T-helper 17 cell (primary cell): ENCODE measurements at places on chromosomes 6 and 20.

- no peak for DNase-seq
Observed at GRCh38 chr6:140957386-140957785, 1175.3 kb upstream of the GJE1 start.

DNA sequence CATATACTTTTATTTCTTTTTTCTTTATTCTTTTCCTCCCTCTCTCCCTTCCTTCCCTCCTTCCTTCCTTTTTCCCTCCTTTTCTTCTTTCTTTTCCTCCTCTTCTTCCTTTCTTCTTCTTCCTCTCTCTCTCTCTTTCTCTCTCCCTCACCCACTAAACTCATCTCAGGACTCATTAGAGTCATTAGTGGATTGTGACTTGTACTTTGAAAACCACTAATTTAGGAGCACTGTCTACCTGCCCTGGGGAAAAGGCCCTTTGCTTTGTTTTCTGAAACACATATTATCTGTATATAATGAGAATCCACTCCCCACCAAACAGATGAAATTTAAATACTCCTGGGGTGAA lies 68.7 kb upstream of the CEP85L start:
- no peak for DNase-seq

DNA sequence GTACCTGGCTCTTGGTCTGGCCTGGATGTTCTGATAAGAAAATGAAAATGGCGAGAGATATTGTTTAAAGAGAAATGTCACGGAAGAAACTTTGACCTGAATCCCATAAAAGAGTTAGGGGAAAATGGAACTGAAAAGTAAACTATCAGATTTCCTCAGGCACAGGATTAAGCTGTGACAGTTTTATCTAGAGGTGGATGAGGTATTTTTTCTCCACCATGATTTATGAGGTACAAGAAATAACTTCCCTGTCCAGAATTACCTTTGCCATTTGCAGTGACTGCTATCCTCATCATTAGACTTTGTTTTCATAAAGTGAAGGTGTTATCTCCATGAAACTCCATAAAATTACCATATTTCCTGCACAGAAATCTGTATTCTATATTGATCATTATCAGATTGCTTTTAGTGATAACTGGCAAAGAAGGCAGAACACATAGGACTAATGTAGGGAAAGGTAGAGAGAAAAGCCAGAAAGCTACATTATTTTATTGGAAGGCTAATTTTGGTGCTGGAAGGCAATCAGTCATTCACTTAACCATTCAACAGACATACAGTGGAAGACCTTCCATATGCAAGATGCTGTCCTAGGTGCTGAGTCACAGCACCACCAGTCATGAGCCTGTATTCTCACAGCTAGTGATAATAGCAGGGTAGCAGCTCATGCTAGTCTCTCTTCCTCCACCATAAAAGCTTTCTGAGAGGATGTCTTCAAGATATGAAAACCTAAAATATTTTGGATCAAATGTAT lies 427.3 kb upstream of the CITED2 start:
- no peak for DNase-seq

DNA sequence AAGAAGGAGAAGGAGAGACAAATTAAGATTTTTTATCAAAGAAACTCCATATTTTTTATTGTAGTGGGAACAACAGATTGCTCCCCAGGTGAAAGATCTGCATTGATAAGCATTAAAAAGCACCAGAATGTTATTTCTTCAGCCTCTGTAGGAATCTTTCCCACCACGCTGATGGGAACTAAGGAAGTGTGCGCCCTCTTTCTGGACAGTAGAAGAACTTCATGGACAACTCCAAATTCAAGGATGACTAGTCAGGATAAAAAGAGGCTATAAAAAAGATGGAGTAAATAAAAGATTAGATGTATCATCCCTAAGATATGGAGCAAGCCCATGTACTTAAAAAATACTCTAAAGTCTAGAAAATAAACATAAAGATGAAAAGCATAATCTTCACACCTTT lies 45.8 kb upstream of the PAK5 start:
- DNase-seq = no peak

DNA sequence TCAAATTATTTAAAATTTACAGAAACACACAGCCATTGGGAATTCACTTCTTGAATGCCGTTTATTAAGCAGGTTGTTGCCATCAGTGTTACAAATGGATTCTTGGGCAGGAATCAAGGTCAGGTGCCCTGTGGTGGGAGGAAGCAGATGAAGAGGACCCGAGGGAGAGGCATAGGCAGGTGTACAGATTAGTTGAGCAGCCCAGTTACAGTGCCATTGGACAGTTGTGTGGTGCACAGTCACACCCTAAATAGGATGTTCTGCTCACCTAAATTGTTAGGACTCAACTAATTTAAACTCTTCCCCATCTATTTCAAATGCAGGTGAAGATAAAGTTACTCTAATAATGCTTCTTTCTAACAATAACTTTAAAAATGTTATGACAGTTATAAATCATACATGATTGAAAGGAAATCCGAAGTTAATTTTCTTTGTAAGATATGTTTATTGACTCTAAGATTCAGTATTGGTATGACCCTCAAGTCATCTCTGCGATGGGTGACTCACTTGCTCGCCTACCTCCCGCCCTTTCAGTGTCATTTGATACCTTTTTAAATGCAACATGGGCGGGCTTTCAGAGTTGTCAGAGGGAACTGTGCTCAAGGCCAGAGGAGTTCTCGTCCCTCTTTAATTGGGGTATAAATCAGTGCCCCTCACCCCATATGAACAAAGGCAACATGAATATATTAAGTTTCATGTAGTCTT lies 35.1 kb downstream of the DSE start:
- no peak for DNase-seq

GRCh38 chr6:54621285-54621684 lies 225.3 kb upstream of the FAM83B start:
- no peak for DNase-seq

DNA sequence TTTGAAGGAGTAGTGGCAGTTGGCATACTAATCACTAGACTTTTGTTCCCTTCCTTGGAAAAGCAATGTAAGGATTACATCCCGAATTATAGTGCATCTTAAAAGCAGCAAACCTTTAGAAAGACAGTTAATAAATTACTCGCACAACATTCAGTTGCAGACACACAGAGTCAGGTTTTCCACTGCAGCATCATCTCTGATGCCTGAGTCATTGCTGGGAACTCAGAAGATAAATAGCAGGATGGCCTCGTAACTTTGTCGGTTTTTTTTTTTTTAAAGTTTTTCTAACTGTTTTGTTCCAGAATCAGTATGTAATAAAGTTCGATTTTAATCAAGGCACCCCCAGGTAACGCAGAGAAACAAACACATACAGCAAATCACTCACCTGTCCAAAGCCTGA lies 34.3 kb downstream of the GJA10 start:
- DNase-seq = no peak

- DNase-seq = no peak
Observed at GRCh38 chr20:11995805-11996567, 78.3 kb downstream of the BTBD3 start.

DNA sequence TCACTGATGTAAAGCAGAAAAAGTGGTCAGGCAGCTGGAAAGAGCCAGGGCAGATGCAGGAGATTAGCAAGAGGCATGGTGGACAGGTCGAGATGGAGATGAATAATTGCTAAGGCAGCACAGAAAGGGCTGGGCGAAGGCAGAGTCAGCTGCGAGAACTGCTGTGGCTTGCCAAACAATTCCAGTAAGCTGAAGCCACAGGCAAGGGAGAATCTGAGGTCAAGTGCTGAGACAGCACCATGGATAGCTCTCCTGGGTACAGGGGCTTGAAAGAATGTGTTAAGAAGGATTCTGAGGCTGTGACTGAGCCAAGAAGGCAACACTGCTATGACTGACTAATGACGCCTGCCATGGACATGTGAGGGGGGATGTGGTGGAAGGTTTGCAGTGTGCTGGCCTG lies 220.8 kb upstream of the FOXA2 start:
- DNase-seq = no peak

DNA sequence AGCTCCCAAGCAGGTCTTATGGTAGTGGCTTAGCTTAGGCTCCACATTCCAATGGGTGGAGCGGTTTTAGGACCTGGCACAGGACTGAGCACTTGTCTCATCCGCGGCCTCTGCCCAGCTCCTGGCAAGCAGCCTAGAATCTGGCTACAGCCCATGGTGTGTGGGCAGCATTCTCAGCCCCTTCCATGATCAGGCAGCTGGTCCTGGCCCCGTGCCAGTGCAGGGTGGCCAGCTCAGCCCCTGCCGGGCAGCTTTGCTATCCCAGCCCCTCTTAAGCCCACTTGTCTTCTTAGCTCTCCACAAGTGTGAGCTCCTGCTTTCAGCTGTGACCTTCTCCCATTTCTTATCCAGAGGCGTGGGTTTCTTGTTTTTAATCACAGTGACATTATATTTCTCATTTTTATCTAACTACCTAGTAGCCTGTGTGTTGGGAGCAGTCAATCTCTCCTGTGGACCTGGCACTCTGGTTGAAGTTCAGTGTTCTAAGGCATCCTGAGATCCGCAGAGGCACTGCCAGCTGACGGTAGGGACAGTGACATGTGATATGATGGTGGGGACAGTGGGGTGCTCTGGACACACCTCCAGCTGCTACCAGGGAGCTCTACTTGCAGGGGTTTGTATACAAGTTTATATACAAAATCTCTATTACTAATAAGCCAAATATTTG lies 119.9 kb upstream of the PRND start:
- no peak for DNase-seq

- DNase-seq = no peak
Observed at GRCh38 chr20:1587781-1588532, 30.5 kb upstream of the SIRPD start.

GRCh38 chr6:12008366-12009179 lies 3.5 kb upstream of the HIVEP1 start:
- peak; percentile 79 for DNase-seq
